Stimulated activated naive CD8-positive, alpha-beta T cell treated with anti-CD3 and anti-CD28 coated beads, Interleukin-15, Interleukin-2, amounts not matched to agents 100 U/mL and 50 U/mL, for 24 hours (primary cell): ENCODE measurements at places on chromosomes 7 and 10.
A peak's percentile ranks its signal among the peaks of the same experiment; 100 is the strongest.

- no peak for DNase-seq
These were observed 74.9 kb downstream of the RSU1 start for GRCh38 chr10:16742165-16742960.

DNA sequence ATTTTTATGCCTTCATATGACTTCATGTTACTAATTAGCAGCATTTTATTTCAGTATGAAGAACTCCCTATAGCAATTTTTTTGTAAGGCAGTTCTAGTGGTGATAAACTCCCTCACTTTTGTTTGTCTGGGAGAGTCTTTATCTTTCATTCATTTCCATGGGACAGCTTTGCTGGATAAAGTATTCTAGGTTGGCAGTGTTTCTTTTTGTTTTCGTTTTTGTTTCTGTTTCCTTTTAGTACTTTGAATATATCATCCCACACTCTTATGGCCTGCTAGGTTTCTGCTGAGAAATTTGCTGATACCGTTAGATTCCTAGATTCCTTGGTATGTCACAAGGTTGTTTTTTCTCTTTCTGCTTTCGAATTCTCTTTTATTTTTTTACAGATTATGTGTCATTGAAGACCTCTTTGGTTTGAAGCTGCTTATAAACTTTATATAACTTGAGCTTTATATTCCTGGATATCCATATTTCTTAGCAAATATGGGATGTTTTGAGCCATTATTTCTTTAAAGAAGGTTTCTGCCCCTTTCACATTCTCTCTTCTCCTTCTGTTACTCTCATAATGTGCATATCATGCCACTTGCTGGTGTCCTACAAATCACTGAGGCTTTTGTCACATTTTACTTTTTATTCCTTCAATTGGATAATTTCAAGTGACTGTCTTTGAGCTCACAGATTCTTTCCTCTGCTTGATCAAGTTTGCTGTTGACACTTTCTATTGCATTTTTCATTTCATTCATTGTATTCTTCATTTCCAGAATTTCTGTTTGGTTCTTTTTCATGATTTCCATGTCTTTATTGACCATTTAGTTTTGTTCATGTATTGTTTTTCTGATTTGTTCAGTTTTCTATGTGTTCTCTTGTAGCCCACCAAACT, 28.9 kb upstream of the AHR start:
- DNase-seq = no peak

- DNase-seq = no peak
These were observed 114.6 kb downstream of the CYTH3 start for GRCh38 chr7:6157685-6158423.

DNA sequence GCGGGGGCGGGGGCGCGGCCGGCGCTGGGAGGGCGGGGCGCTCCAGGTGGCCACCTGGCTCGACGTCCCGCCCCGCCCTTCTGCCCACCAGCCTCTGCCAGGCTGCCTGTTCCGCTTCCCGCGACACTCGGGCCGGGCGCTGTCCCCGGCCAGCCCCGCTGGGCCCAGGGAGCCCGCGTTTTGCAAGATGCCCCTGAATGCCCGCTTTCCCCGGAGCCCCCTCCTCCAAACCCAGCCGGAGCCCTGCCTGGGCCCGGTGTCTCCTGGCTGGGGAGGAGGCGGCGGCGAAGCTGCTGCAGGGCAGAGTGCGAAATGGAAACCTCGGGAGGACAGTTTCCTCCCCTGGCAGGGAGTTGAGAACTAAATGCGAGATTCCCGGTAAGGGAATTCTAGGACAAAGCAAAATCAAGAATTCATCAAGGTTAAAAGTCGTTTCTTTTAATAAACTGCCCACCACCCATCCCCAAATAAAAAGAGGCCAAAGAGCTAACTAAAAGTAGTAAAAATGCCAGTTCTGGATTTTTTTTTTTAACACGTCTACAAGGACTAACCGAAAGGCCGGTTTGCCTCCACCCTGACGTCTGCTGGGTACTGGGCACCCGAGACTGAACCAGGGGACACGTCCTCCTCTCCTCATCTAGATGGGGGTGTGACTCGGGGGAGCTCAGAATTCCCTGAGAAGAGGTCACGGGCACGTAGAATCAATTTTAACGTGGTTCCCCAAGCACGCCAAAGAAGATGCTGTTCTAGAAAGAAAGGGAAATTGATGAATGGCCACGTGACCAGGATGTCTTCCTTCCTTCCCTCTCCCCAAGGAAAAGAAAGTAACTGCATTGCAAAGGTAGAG, 200.4 kb upstream of the NFE2L3 start:
- no peak for DNase-seq

- DNase-seq = no peak
These were observed 81.8 kb downstream of the PLCE1 start for GRCh38 chr10:94075506-94075905.

DNA sequence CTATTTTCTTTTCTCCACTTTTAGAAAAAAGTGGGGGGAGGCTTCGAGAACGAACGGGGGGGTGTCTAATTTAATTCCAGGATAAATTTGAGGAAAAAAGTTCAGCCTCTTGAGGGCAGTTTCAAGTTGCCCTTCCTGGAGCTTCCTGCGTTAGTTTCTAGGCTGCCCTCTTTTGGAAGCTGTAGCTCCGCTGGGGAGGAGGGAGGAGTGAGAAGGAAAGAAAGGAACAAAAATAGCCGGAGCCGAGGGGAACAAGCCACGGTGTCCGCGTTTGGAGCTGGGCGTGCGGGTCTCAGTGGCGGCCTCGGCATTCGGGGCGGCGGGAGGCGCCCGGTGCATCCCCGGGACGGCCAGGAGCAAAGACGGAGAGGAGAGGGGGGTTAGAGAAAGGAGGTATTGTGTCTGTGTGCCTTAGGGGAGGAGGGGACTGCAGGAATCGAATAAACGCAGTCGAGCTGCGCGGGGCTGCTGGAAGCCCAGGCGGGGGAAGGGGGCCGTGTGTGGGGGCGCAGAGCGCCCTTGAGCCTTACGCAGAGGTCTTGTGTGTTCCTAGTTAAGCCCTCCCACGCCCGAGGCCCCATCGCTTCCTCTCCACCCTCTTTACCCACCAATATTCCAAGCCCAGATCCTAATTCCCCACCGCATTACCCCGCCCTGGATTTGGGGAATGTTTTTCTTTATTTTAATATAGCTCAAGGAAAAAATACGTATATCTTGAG, 2.0 kb upstream of the TNRC18 start:
- DNase-seq = peak; percentile 13

GRCh38 chr7:84970670-84971069, 216.2 kb downstream of the SEMA3D start:
- no peak for DNase-seq

DNA sequence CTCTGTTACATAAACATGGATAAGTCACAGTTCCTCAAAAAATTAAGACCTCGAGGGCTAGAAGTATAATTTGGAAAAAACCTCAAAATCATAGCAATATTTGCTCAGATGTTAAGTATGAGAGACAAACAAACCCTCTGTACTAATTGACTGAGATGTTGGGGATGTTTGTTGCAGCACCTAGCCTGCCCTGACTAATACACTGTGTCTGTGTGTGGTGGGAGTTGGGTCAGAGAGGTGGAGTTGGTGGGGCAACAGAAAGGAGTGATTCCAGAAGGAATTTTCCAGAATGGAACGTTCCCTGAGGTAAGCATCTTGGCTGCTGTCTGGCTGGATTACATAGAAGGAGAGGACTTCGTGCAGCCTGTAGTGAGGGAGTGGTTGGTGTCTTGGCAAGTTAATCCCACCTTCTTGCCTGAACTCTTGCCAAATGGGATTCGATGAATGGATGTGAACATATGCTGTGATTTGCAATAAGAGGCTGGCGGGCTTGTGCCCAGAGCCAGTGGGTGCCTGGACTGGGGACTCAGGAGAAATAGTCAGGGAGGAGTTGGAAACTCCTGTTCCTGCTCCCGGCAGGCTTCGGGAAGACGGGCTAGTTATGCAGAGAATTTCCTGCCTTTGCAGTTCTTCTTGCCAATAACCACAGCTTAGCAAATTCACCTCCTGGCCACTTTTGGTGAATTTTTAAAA, 9.3 kb upstream of the FAM180A start:
- DNase-seq = no peak

DNA sequence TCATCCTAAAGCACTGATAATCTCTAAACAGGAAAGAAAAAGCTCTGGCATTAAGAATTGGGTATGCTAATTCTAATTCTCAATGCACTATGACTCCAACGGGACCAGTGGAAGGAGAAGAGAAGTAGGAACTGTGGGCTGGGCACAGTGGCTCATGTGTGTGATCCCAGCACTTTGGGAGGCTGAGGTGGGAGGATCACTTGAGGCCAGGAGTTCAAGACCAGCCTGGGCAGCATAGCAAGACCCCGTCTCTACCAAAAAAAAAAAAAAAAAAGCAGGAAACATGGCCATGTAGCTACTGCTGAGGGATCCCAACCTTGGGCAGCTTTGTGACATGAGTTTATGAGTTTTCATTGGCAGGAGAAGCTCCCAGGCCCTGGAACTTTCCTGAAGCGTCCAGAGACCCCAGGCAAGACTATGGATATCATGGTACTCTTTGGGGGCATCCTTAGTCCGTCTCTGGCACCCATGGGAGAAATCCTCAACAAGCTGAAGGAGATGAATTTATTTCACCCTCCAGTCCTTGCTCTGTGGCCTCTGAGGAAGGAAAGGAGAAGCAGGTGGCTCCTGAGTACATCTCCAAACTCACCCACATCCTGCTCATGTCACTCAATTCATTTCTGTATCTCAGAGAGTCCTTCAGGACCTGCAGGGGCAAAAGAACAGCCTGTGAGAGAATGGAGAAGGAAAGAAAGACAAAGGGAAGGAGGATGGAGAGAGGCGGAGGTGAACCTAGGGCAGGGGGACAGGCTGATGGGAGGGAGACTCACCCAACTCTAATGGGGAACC, 99.5 kb downstream of the SPDYE5 start:
- no peak for DNase-seq

- no peak for DNase-seq
These were observed 166.9 kb upstream of the BMPER start for GRCh38 chr7:33738260-33738935.

GRCh38 chr7:137304624-137305235, 38.8 kb downstream of the PTN start:
- no peak for DNase-seq

- DNase-seq = no peak
These were observed 177.2 kb downstream of the RNF133 start for GRCh38 chr7:122521767-122522166.

DNA sequence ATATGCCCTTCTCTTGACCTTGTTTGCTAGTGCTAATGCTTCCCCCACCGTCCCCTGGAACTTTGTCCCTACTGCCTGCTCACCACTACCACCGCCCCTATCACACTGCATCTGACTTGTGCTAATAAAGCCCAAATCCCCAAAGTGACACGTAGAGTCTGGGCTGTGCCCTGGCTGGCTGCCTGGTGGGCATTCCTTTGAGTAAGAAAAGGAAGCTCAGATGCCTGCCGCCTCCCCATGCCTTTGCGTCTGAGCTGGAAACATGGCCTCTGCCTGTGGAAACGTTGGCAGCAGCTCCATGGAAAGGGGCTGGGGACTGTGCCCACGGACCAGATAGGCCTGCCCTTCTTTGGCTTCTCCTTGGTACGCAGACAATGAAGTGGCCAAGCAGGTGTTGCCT, 138.3 kb downstream of the CYP26A1 start:
- no peak for DNase-seq

- DNase-seq = no peak
These were observed 77.7 kb downstream of the OSBPL3 start for GRCh38 chr7:24902276-24902675.
